Stimulated activated CD4-positive, alpha-beta T cell treated with anti-CD3 and anti-CD28 coated beads, Interleukin-12 subunit alpha, Interleukin-12 subunit beta, amount 100 ng/mL, for 24 hours (primary cell): ENCODE measurements at places on chromosomes 13 and 19.

DNA sequence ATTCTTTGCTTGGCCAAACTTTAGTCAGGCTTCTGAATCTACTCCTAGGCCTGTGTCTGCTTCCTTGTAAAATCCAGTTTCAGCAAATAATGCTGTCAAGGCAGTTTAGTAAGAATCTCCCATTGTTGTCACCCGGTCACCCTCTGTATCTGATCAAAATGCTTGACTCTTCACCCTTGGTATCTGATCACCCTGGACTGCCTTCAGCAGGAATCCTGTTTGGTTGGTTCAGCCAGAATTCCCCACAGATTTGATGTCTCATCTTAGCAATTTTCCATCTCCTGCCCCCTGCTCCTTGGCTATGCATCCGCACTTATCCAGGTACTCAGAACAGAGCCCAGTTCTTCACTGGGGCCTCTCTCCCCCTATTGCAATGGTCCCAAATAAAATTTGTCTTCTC is 172.4 kb upstream of the UBL3 start:
- no peak for DNase-seq

DNA sequence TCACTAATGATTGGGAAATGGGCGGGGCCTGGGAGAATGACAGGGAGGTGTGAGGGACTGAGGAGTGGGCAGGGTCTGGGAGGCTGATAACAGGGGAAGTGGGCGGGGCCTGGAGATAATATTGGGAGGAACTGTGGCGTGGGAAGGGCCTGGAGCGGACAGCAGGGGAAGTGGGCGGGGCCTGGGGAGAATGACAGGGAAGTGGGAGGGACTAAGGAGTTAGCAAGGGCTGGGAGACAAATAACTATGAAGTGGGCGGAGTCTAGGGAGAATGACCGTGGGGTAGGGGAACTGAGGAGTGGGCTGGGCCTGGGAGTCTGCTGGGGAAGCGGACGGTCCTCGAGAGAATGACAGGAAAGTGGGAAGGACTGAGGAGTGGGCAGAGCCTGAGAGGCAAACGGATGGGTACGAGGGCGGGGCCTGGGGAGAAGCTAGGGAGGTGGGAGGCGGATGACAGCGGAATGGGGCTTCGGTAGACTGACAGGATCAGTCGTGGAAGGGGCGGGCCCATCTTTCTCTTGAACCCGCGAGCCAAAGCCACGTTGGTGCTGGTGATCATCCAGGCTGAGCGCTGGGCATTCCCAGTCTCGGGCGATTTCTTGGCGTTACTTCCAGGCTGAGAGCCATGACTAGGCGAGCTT is 14.0 kb upstream of the TUBB4A start:
- DNase-seq = peak; percentile 43

GRCh38 chr13:102460806-102461205 is 59.0 kb upstream of the FGF14 start:
- DNase-seq = no peak

GRCh38 chr13:20263393-20264044 is 31.4 kb upstream of the GJB6 start:
- DNase-seq = no peak

GRCh38 chr19:18483119-18483890 is 38.6 kb downstream of the ELL start:
- no peak for DNase-seq
